ENCODE measurements at places on chromosomes 12 and 14.

- no peak for DNase-seq
These were observed 18.9 kb downstream of the KIF26A start for GRCh38 chr14:104157016-104157928.

DNA sequence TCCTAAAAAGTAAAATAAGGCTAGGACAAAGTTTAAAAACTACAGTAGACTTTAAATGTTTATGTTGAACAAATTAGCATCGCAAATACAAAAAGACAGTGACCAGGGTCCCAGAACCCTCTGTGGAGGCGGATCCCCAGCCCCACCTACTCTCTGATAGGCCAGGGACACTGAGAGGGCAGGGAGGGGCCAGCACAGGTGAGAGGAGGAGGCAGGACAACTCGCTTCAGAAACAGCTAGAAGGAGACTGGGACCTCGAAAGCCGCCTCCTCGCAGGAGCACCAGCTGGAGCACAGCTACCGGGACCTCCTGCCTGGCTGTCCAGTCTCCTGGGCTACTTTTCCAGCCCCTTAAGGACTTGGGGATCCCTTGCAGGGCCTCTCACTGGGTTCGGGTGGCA, 992 bp downstream of the DNAH10 start:
- DNase-seq, result no peak

DNA sequence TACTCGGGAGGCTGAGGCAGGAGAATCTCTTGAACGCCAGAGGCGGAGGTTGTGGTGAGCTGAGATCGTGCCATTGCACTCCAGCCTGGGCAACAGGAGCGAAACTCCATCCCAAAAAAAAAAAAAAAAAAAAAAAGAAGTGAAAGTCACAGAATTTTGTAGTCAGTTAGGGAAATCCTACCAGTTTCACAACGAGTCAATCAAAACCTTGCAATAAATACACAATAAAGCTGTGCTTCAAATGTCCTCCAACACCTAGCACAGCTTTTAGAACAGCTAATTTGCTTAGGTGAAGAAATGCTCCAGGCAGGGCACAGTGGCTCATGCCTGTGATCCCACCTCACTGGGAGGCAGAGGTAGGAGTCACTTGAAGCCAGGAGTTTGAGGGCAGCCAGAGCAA, 112.8 kb upstream of the ATF7IP start:
- DNase-seq, result no peak

DNA sequence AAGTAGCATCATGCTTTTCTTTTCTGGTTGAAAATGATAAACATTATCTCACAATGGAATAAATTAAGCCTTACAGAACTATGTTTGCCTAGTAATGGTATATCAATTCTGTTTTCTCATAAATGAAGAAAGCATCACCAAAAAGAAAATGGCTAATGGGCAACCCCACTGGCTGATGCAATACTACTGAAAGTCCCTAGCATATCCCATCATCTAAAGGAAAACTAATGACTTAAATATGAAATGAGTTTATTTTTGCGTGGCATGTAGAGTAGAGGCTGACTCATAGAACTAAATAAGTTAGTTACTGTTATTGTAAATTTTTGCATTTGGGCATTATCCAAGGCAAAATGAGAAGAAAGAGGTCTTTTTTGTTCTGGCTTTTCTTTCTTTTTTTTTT, 1156.3 kb upstream of the SEL1L start:
- DNase-seq, result no peak

GRCh38 chr12:64681200-64682052, 71.1 kb downstream of the RASSF3 start:
- DNase-seq, result no peak

GRCh38 chr12:55720071-55720564, at the start of gene RDH5:
Gene RDH5 (plus strand): TSS chr12:55720393. CDS start chr12:55721185, 792 bp downstream.
- no peak for DNase-seq

GRCh38 chr12:76964784-76965571, 86.2 kb upstream of the CSRP2 start:
- DNase-seq, result no peak

DNA sequence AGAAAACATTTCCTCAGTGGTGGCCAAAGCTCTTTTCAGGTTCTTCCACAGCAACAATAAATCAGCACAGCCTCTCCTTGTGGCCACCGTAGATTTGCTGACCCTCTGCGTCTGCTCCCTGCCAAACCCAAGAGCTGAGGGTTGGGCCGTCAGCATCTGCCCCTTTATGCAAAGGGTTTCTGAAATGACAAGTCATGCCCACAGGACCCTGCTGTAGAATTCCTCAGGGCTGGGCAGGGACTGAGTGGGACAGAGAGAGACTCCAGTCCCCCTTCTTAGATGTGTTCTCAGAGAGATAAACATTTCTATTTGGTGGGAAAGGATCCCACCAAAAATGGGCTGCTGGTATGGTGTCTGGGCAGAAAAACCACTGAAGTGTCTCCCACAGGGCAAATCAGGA, 233.0 kb upstream of the PLXNC1 start:
- no peak for DNase-seq

GRCh38 chr14:80948291-80948690, 6.8 kb upstream of the CEP128 start:
- DNase-seq, result no peak

DNA sequence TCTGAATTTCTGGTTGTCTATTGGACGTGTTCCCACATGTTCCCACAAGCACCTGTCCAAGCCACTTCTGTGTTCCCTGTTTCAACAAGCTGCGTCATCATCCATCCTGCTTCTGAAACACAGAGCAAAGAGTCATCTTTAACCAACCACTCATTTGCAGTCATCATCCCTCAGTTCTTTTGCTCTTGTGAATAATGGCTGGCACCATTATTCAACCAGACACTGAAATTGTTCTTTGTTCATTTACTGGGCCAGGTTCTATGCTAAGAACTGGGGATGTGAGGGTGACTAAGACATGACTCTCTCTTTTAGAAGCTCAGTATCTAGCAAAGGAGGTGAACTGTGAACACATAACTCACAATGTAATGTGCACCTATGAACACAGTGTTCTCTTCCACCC, 40.7 kb upstream of the ANO4 start:
- DNase-seq, result no peak

- DNase-seq, result peak; percentile 22
These were observed 614 bp upstream of the ARF6 start for GRCh38 chr14:49892301-49892635.

DNA sequence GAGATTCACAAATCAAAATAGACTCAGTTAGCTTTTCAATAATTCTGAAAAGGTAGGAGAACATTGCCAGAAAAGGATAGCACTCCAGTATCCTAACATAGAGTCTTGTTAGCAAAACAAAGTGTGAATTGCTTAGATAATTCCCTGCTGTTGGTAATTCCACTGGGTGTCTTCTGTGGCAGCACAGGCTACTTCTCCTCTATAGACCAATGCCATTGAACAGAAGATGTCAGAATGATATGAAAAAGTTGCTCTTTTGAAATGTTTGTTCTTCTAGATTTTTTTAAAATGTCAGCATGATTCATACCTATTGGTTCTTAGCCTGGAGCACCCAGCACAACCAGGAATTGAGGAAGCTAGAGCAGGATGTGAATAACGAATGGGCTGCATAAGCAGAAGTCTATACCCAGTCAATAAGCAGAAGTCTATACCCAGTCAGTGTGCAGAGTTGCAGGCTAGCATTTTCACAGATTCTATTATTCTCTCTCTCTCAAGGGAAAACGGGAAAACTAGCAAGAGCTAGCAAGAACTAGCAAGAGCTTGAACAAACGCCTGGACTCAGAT, 112.8 kb downstream of the SYT1 start:
- DNase-seq, result no peak

- DNase-seq, result no peak
These were observed 4.7 kb downstream of the IFT43 start for GRCh38 chr14:75990297-75990696.
